ENCODE measurements at places on chromosomes 2 and 18.

DNA sequence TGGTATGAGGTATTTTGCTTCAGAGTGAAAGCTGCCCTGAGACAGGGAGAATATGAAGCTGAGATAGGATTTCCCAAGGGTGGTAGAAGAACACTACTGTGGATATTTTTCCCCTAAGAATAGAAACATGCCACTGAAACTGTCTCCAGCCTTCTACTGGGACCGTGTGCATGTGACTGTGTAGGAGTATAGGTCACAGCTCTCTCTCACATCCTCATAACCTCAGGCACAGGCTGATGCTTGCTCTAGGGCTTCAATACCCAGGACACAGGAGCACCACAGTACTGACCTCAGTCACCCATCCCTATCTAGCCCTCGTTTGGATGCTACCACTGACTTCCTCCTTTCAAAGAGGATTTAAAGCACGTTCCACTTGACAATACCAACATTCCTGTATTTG is 67.2 kb downstream of the REV1 start:
- no peak for DNase-seq

- no peak for DNase-seq
These were observed 271.9 kb downstream of the PHLPP1 start for GRCh38 chr18:62987055-62987830.

DNA sequence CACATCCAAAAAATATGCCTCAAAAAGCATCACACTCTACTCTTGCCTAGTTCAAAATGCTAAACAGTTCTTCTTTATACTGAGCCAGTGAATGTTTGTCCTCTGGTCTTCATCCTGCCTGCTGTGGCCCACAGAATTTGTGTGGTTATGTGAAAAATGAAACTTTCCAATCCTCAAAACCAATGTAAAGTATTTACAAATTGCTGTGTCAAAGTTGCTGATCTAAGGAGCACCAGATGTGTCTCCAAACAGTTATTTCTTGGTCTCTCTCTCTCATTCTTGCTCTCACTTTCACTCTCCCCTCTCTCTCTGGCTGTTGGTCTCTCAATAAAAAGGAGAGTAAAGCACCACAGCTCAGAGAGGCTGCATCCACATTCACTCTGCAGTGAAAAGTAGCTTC is 23.0 kb downstream of the EPHA4 start:
- no peak for DNase-seq

DNA sequence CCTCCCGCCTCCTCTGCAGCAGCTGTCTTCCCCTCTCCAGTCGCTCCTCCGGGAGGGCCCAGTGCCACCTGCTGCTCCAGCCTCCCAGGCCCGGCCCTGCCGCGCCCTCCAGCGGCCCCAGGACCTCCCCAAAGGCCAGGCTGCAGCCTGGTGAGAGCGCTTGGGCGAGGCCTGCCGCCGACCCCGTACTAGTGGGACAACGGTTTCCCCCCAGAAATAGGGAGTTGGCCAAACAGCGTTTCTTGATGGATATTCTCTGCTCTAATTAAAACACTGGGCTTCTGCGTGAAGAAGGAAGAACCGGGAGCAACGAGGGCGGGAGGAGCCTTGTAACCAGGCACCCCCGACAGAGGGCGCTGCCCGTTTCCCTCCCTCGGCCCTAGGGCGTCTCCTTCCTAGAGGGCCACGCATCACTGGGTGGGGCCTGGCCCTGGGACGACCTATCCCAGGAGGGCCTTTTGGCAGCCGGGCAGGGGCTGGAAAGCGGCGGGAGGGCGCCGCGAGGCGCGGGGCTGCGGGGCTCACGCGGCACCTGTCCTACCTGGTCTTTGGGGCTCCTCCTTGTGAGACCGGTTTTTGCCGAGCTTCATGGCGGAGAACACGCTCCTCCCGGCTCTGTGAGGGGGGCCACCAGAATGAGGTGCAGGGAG is 25.4 kb upstream of the OTOF start:
- DNase-seq = peak; percentile 81

- DNase-seq = no peak
These were observed 24.7 kb downstream of the PAPOLG start for GRCh38 chr2:60780721-60781120.

GRCh38 chr2:65782996-65783650 is 350.7 kb upstream of the SPRED2 start:
- DNase-seq = no peak

DNA sequence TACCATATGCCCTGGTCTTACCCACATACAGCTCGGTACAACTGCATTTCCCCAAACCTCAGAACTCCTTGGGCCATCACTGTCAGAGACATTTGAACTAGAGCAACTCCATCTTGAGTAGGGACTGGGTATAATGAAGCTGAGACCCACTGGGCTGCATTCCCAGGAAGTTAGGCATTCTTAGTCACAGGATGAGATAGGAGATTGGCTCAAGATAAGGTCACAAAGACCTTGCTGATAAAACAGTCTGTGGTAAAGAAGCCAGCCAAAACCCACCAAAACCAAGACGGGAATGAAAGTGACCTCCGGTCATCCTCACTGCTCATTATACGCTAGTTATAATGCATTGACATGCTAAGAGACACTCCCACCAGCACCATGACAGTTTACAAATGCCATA is 131.3 kb downstream of the PIK3C3 start:
- no peak for DNase-seq

GRCh38 chr18:34866739-34867138 is 156.6 kb downstream of the DTNA start:
- no peak for DNase-seq

DNA sequence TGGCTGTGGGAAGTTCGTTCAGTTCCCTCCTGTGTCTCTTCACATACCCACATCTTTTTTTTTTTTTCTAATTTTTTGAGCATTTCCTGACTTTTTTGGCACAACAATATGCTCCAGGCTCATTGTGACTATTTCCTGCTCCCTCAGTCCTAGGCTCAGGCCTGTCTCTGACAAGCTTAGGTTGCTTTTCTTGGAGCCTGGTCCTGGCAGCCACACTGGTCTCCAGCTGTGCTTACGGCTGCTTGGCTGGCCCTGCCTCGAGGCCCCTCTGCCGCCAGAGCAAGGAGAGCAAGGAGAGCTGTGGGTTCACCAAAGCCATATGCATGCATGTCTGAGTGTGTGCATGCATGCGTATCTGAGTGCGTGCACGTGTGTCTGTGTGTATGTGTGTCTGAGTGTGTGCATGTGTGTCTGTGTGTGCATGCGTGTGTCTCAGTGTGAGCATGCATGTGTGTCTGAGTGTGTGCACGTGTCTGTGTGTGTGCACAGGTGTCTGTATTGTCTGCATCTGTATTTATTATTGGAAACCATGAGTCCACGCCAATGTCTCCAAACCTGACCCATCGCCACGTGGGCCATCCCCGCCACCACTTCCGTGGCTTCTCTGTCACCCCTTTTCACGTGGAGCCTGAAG is 766.1 kb upstream of the SALL3 start:
- DNase-seq = no peak

DNA sequence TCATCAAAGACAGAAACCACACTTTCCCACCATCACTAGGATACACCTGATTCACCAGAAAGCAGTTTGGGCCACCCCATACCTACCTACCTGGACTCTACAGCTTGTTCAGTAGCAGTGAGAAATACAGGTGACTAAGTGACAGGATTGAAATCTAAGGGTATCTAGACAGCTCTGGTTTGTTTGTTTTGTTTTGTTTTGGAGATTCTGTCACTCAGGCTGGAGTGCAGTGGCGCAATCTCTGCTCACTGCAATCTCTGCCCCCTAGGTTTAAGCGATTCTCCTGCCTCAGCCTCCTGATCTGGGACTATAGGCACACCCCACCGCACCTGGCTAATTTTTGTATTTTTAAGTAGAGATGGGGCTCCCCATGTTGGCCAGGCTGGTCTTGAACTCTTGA is 3.1 kb downstream of the TTC21B start:
- no peak for DNase-seq

All from neuronal stem cell (in vitro differentiated cells).